Chondrocyte (in vitro differentiated cells): ENCODE measurements at places on chromosomes 7 and 10. TPM values are rescaled to one million over a fixed set of nuclear protein-coding genes. Genes with fewer than 3 reads are reported as not detected.
A peak's percentile ranks its signal among the peaks of the same experiment; 100 is the strongest.

DNA sequence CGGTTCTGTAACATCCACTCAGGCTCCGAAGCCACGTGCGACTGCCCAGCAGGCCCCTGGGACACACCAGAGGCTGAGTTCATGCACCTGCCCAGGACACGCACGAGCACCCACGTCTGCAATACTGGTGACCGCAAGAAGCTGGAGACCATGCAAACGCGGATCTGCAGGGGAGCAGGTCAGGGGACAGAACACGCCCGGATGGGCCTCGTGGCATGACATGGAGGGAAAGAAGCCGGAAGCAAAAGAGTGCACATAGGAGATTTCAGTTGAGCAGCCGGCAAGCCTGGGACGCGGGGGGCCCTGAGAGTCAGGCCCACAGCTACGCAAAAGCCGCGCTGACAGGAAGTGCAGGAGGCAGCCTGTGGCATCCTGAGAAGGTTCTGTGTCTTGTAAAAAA is 73.7 kb downstream of the FOXL3 start:
- DNase-seq: peak; percentile 60

CTAGE15 gene
- 0.23 to 0.63 TPM (median 0.32 TPM) in 3 replicates for total RNA-seq

GRCh38 chr10:123746942-123747341 is 80.8 kb downstream of the GPR26 start:
- DNase-seq: no peak

DNA sequence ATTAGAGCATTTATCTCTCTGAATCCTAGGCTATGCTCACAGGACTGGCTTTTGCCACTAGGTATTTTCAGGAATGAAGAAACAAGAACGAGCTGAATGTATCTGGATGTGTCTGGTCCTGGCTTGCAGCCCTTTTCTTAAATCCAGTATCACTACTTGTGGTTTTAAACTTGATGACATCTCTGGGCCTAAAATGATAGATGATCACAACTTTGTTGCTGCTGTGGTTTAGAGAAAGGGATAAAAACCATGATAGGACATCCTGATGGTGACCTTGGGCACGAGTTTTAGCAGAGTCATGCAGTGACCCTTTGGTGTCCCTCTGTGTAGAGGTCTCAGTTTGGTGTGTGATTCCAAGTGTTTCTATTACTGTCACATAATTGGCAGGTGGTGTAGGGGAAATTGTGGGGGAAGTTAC is 31.7 kb upstream of the SEMA3C start:
- no peak for DNase-seq

DNA sequence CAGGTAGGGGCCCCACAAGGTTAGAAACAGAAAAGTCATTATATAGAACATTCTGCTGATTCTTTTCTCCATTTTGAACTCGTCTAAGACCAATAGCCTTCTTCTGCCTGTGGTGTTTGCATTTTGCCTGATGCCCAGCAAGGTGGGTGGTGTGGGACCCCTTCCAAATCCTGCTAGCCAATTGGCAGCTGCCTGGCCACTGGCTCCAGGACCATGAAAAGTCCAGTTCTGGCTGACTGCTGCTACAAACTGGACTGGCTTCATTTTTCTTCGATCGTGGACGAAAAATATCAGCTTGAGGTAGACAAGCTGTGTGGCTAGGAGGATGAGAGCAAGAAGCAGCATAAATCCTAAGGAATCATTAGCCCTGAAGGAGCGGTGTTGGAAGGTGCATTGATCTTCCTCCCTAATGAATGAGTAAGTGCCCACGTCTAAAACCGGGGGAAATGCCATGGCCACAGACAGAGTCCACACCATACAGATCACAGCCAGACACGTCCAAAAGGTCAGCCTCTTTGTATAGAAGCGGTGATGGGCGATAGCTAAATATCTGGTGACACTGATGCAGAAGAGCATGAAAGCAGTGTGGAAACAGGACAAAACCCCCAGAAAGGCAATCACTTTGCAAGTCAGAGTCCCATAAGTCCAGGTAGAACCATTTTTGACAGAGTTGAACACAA is 2.7 kb downstream of the GPR85 start:
- DNase-seq: no peak

HMX3 gene
- not detected in 3 replicates for total RNA-seq

ITPRID1 gene
- total RNA-seq: not detected in 3 replicates
